ENCODE measurements at places on chromosomes 2 and 18. TPM values are rescaled to one million over a fixed set of nuclear protein-coding genes. Genes with fewer than 3 reads are reported as not detected.

DNA sequence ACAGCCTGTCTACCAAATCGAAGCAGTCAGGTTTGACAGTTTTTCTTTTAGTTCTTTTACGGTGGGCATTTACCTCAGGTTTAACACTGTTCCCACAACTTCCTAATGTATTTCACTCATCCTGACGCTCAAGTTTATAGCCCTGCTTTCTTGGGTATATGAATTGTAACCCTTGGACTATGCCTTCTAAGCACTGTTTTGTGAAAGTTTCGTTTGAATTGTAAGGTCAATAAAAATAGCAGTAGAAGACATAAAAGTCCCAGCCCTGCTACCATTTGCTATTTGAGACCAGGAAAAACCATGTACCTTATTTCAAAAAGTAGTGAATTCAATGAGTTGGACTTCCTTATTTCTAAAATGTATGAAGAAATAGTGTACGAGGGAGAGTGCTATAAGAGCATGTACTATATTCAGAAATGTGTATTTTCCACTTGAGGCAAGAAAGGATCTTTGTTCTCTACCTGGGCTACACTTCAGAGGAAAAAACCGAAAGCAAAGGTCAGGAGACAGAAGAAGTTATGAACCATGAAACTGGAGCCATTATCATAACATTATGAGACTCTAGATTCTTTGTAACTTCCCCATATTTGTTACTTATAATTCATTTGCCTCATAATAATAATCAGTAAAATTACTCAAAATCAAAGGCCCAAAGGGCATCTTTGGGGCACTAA, 1.9 kb upstream of the ZC3H15 start:
- no peak overlapping the region for H3K27ac ChIP-seq
- H3K4me1 ChIP-seq: peaks cover 32% of the 10 kb centered on the region

GRCh38 chr2:85355073-85355410, 473 bp downstream of the ELMOD3 start:
- peak overlapping the region; percentile 88 for H3K4me3 ChIP-seq
- H3K27ac ChIP-seq: peak overlapping the region; percentile 90
- peaks cover 49% of the 10 kb centered on the region for H3K36me3 ChIP-seq

GRCh38 chr2:152051436-152051835, 47.4 kb downstream of the CACNB4 start:
- H3K4me1 ChIP-seq: no peaks in the 10 kb centered on the region
- H3K36me3 ChIP-seq: no peaks in the 10 kb centered on the region
- no peak for DNase-seq
- no peak overlapping the region for H3K27ac ChIP-seq
- H3K27me3 ChIP-seq: no peaks in the 10 kb centered on the region

XIRP2 gene
- total RNA-seq: 0.18 TPM

DNA sequence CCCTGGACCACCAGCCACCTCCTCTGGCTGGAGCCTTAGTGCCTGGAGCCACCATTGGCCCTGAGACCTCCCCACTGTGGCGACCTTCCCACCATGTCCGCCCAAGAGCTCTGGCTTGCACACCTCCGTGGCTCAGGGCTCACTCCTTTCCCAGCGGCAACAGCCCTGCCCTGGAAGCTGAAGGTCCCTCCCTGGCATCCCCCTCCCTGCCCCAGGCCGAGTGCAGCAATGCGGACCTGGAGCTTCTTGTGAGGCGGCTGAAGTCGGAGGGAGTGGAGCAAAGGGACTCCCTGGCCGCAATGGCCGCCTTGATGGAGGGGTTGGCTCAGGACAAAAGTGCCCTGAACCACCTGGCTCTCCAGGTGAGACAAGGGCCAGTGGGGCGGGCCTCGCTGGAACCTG, 28.6 kb downstream of the CROCC2 start:
- no peaks in the 10 kb centered on the region for H3K4me1 ChIP-seq
- H3K4me3 ChIP-seq: no peak overlapping the region
- no peaks in the 10 kb centered on the region for H3K27me3 ChIP-seq
- no peak overlapping the region for H3K27ac ChIP-seq

- H3K27ac ChIP-seq: no peak overlapping the region
- H3K27me3 ChIP-seq: no peaks in the 10 kb centered on the region
These were observed 53.6 kb upstream of the GRHL1 start for GRCh38 chr2:9897846-9898245.

FRZB gene
- total RNA-seq: 2.9 TPM

RANBP2 gene
- total RNA-seq: 72.5 TPM

SERPINB13 gene
- total RNA-seq: not detected

DNA sequence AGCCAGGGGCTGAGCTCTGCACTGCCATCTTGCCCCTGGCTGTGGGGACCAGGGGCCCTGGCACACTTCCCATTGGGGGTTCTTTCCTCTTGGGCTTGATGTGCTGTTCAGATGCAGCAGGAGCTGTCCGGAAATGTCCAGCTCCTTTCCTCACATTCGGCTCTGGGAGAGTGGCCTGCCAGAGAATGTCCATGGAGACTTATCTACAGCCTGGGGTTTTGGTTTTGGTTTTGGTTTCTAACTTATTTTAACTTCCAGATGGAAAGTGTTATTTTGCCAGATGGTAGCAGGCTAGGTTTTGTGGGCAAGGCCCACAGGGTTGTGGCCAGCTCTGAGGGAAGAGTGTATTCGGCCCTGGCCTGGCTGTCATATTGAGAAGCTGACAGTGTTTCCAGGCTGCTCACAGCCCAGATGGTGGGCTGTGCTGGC, 177.3 kb downstream of the ANKRD30B start:
- H3K27me3 ChIP-seq: no peaks in the 10 kb centered on the region
- H3K4me1 ChIP-seq: no peaks in the 10 kb centered on the region
- no peak overlapping the region for H3K4me3 ChIP-seq
- no peak overlapping the region for H3K27ac ChIP-seq

FKBP7 gene
- 10.5 TPM for total RNA-seq

DNA sequence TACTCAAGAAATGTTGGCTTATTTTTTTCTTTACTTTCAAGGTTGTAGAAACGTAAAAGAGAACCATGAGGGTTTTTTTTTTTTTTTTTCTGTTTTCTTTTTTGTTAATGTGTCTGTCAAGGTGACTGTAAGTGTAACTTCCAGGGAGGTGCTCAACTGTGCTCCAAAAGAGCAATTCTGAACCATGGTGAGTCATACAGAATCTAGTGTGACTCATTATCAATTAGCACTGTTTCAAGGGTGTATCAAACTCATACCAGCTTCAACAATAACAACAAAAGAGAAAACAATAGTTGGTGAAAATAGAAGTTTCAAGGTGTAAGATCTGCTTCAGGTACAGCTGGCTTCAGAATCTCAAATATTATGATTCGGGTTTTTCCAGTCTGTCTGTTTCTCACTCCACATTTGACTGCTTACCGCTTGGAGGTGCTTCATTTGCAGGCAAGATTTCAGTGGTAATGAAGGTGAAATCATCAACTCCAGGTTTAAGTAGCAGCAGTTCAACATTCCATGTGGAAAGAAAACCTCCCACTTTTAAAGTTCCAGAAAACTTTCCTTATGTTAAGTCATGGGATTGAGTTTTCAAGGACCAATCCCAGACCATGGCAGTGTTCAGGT, 850.6 kb downstream of the CNTNAP5 start:
- H3K27ac ChIP-seq: no peak overlapping the region
- no peaks in the 10 kb centered on the region for H3K27me3 ChIP-seq
- H3K36me3 ChIP-seq: no peaks in the 10 kb centered on the region
- no peak overlapping the region for H3K4me3 ChIP-seq
- DNase-seq: no peak
- no peaks in the 10 kb centered on the region for H3K4me1 ChIP-seq

GRCh38 chr2:230447036-230447435, 31.0 kb downstream of the SP100 start:
- H3K36me3 ChIP-seq: peaks cover 92% of the 10 kb centered on the region
- H3K4me3 ChIP-seq: no peak overlapping the region
- peak overlapping the region; percentile 1 for H3K27ac ChIP-seq
- H3K4me1 ChIP-seq: peaks cover 20% of the 10 kb centered on the region

ASXL3 gene
- 1.4 TPM for total RNA-seq

GRCh38 chr2:15293262-15293937, 267.7 kb downstream of the NBAS start:
- no peak for DNase-seq
- no peak overlapping the region for H3K27ac ChIP-seq
- peaks cover 36% of the 10 kb centered on the region for H3K36me3 ChIP-seq
- no peaks in the 10 kb centered on the region for H3K27me3 ChIP-seq
- no peak overlapping the region for H3K4me3 ChIP-seq

All from lower lobe of right lung (tissue), 2 donors.